ENCODE measurements at places on chromosomes 3 and 15.
A peak's percentile ranks its signal among the peaks of the same experiment; 100 is the strongest.

GRCh38 chr3:159787178-159787574 lies 201.5 kb upstream of the IL12A start:
- peak; percentile 70 for DNase-seq

GRCh38 chr3:122555275-122556071 lies 8.6 kb downstream of the PARP9 start:
- DNase-seq = peak; percentile 51

GRCh38 chr3:187943677-187944389 lies 198.6 kb upstream of the BCL6 start:
- peak; percentile 31 for DNase-seq

DNA sequence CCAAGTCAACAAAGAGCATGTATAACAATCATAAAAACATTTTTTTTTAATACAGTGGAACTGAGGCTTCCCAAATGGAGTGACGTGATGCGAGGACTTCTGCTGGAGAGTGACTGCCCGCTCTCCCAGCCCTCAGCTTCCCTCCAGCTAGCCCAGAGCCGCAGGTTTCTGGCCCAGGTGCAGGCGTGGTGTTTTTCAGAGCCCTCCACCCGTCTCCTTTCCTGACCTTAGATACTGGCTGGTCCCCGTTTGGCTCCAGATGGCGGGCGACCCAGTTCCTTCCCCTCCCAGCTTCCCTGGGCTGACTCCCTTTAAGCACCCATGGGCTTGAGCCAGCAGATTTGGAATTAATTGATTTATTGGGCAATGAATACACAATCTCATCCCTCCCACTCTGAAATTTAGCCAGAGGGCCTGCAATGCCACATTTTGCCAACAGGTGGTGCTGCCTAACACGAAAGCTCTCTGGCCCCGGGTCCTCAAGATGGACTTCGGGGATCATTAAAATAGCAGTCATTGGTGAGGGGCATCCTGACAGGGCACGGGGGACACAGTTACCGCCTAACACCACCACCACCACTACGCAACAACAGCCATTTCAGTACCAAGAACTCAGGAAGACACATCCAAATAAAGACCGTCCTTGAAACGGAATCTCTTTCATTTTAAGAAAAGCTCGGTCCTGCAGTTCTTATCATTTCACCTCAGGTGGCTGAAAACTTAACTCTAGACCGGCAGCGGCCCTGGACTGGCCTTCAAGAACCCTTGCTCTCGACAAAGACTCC lies 47.5 kb upstream of the MUC4 start:
- DNase-seq = peak; percentile 50

GRCh38 chr15:25947323-25948314 lies 84.5 kb upstream of the ATP10A start:
- peak; percentile 29 for DNase-seq

GRCh38 chr3:141330718-141331376 lies 37.5 kb upstream of the ZBTB38 start:
- no peak for DNase-seq

DNA sequence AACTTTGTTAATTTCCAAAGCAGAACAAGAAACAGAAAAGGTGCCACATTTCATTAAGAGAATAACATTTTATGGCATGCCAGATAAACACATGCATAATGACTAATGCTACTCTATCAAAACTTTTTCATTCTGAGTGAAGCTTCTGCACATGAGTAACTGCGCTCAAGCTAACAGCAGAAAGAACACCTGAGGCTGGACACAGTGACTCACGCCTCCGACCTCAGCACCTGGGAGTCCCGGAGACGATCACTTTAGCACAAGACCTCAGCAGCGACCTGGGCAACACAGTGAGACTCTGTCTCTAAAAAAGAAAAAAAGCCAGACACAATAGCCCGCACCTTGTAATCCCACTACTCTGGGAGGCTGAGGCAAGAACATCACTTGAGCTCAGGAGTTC lies 70.6 kb downstream of the ACAP2 start:
- DNase-seq = no peak

- no peak for DNase-seq
These were observed 242.0 kb downstream of the NEK10 start for GRCh38 chr3:27127195-27127594.

GRCh38 chr3:42412526-42413155 lies 2.2 kb upstream of the LYZL4 start:
- no peak for DNase-seq

DNA sequence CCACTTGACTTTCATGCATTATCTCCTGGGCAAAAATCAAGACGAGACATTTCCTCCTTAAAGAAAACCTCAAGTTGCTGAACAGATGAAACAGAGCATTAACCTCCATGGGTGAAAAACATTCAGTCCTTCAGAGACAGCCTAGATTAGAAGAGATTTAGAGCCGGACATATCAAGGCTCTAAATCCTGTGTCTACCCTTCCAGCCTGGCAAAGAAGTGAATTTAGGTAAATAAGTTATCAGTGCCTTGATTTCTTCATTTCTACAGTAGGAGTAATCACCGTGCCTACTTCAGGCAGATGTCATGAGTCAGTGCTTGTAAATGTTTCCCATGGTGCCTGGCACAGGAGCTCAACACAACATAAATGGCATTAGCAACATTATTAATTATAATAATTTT lies 159.3 kb upstream of the PRICKLE2 start:
- no peak for DNase-seq

DNA sequence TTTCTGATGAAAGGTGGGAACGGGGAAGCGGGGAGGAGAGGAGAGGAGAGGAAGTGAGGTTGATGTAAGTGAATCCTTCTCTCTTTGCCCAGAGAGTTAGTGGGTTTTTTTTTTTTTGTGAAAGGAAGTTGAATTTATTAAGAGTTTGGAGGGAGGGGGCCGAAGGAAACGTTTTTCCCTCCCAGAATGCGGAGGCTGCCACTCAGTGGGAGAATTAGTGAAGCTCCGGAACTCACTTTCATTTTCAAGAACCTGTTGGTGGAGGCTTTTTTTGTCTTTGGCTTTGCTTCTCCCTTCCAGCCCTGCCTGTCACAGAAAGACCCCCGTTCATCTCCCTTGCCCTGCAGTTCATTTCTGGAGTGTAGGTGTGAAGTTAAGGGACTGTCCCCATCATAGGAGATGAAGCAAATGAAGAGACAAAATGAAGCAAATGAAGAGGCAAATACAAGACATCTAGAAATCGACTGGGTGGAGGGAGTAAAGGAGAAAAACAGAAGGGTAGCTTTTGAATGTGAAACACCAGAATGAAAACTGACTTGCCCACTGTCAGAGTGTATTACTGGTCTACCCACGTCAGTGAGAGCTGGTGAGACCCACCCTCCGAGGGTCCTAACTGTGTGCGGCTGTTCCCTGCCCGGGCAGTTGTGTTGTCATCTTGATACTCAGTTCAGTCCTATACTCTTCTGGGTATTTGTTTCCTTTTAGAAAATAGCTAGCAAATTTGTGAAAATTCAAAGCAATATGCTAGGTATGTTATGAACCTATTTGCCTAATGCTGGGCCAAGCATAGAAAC lies 91.5 kb downstream of the ITPR1 start:
- DNase-seq = no peak

- no peak for DNase-seq
These were observed 21.9 kb upstream of the P2RY13 start for GRCh38 chr3:151351219-151351618.

- DNase-seq = no peak
These were observed 139.5 kb downstream of the PEX5L start for GRCh38 chr3:179897231-179897630.

GRCh38 chr3:37474901-37475331 lies 300.5 kb upstream of the LRRFIP2 start:
- no peak for DNase-seq

GRCh38 chr3:62817678-62818077 lies 57.5 kb downstream of the CADPS start:
- DNase-seq = peak; percentile 3

GRCh38 chr15:31382713-31383045 lies 56.0 kb downstream of the KLF13 start:
- DNase-seq = no peak

GRCh38 chr3:125116311-125117080 lies 60.7 kb upstream of the HEG1 start:
- peak; percentile 91 for DNase-seq
